ENCODE measurements at places on chromosomes 7 and 10.

DNA sequence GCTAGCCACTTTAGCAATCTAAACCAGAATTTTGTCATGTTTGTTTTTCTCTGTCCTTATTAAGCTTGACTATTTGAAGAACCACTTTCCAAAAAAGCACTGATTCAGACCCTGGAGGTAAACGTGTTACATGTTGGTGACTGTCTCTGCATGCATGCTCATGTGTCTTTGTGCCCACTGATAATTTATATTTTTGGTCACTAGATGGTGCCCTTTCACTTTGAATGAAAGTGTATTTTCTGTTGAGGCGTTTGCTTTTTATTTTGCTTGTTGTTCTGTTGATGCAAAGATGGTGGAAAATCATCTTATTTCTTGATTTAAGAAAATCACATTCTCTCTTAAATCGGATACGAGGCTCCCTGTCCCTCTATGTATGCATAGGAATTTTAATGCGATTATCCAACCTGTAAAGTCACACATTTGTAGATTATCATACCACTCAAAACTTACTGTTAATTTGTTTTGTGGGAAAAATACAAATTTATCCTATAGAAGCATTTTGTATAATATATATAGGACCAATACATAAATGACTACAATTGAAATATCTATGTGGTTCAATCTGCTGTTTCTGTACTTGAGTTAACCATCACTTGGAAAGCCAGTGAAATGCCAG, 269.3 kb downstream of the BICC1 start:
- peak; percentile 56 for DNase-seq

DNA sequence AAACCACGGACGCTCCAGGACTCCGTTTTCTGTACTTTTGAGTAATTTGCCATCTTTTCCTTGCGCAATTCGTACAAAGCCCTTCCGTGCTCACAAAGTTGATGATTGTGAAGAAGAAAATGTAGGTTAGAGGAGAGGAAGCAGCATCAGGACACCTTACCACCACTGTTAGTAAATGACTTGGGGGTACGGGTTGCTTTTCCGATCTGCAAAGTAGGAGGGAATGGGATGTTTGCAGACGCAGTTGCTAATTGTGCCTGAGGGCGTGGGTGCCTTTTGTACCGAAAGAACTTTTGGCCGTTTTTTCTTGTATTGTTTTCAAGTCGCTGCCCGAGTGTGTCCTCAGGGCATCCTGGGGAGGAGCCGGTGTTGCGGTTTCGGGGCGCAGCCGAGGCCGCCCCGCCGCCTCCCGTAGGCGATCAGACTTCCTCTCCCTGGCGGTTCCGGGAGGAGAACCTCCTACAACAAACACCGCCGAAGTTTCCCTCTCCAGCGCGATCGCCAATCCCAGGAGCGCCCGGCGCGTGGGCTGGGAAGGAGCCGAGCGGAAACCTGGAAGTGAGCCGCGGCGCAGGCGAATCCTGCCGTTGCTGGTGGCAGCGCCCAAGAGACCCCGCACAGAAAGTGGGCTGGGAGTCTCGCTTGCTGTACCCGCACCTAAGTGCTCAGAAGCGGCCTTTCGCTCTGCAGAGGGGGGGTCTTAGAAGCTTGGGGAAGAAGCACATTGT, 1.0 kb downstream of the PRR15 start:
- peak; percentile 32 for DNase-seq

DNA sequence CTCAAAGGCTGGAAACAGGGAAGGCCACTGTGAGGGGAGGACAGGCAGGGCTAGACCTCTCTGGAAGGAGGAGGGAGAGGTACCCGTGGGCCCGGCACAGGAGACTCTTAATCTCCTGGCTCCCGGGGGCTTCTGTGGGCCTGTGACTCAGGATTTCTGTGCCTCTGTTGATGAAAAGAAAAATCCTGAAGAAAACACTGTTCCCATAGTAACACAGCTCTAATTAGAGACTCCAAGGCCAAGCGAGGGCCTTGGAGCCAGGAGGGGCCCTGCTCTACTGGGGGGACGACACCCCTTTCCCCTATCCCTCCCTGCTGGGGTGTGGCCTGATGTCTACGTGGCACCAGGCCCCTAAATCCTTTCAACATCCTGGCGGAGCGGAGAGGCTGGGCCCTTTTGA, 174.1 kb upstream of the TNRC18 start:
- DNase-seq = peak; percentile 58

DNA sequence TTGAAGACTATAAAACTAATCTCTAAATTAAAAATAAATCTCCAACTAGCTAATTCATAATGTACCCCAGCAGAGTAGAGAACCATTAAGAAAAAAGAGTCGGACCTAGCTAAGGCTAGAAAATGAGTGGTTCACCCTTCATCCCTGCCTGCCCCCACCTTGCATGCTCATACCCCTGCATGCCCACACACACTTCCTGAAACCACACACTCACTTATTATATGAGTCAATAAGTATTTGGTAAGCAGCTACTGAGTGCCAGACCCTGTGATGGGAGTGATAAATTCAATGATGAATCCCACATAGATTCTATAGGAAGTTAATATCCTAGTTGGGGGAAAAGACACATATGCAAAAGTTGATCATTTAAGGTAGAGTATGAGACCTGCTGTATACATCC, 152.9 kb upstream of the INHBA start:
- DNase-seq = peak; percentile 45

DNA sequence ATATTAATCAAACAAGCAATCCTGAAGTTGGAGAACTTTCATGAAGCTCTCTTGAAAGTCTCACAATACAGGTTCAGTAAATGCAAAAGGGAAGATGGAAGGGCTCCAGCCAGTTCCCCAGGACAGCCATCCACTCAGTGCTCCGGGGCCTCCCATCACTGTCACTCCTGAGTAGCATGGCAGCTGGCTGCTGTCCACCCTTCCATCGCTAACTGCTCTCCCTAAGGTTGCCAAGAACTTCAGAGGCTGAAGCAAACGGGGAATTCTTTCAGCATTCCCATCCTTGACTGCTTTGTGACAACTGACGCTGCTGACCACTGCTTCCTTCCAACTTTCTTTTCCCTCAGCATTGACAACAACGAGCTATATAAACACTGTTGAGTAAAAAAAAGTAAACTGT, 69.1 kb downstream of the VPS41 start:
- DNase-seq = no peak

DNA sequence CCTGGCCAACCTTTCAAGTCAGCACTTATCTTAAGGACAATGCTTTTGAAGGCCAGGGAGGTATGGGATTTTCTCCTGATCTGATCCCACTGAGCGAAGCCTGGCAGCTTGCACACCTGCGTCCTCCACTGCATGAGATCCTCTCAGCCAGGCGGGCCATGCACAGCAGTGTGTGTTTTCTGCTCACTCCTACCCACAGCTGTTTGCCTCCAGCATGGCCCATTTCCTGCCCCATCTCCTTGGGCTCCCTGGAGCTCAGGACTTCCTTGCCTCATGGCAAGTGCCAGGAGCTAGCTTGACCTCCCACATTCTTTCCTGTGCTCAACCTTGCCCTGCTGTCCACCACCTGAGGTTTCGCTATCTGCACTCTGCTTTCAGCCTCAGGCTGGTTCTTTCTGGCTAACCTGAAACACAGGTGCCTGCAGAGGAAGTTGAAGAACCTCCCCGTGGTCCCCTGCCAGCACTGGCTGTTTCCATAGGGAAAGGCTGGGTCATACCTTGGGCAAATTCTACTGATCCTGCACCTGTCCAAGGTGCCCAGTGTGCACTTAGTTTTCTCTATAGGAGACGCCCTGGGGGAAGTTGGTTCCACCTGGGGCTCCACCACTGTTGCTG, 43.9 kb upstream of the EEPD1 start:
- DNase-seq = no peak

DNA sequence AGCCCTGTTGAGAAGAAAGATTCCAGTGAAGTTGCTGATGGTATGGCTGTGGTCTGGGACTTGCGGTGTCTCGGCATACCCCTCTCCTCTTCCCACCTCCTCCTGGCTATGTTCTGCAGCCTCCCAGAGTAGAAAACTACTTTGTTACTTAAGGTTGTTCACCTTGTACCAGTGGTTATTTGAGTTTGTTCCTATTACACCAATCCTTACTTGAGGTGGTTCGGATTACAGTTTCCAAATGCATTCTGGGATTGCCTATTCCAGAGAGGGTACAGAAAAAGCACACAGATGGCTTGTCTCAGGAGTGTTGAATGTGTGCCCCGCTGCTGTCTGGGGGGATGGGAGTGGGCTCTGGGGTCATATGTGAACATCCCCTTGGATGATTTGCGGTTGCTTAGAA, 6.8 kb upstream of the ZNF783 start:
- DNase-seq = no peak

DNA sequence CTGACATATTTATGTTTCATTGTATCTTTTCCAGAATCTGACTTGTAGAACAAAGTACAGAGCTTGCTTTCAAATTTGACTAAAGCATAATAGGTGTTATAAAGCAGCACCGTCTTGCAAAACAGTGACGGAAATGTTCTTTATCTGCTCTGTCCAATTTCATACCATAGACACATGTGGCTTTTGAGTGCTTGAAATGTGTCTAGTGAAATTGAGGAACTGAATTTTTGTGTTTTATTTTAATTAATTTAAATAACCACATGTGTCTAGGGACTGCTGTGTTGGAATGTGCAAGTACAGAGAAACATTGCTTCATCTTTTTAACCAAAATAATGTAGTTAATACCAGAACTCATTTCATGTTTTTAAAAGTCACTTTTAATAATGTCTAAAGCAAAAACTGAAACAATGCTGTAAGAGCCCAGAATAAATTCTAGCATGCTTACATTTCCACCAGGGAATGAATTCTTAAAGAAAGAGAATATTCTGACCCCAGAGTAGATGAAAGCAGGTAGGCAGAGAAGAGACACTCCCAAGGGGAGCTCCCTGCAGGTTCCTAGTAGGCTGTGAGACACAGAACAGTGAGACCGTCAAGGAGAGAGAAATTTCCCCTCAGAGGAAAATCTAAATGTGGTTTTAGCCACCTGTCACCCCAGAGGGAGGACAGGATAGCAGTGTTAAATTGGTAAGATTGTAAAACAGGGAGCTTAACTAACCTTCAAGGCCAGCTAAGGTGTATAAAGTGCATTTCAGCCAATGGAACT, 175.3 kb upstream of the KMT2E start:
- no peak for DNase-seq

GRCh38 chr7:21011153-21011552, 224.5 kb upstream of the SP8 start:
- no peak for DNase-seq

DNA sequence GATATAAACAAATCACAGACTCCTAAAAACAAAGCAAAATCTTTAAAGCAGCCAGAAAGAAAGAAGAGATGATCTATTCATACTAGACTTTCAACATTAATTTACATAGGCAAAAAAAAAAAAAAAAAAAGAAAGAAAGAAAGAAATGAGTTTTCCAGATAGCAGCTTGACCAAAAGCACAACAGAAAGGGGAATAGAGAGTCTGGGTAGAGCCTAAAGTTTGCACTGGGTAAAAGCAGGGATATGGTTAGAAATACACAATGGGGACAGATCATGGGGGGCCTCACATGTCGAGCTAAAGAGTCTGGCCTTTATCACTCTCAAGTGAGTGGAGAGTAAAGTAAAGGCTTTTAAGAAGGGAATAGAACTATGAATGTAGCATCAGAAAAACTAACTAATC, 169.8 kb downstream of the SGMS1 start:
- DNase-seq = no peak

DNA sequence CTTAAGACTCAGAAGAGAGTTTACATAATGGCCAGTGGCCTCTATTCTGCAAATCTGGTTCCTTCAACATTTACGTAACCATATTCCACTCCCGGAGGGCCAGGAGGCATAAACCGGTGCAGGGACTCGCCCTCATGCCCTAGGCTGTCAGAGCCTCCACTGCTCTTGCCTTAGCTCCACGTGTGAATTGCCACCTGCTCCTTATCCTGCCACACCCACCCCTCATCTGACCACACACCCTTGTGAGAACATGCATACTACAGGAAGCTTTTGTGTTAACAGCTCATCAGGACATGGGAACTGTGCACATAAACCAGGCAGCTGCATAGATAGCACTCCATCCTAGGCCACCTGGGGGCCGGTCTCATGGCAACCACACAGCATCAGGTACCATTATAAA, 146.7 kb upstream of the PFKP start:
- DNase-seq = no peak

GRCh38 chr10:35096312-35096711, 6.2 kb upstream of the CUL2 start:
- DNase-seq = no peak

GRCh38 chr10:69577268-69578232, 4.3 kb upstream of the NEUROG3 start:
- DNase-seq = no peak

DNA sequence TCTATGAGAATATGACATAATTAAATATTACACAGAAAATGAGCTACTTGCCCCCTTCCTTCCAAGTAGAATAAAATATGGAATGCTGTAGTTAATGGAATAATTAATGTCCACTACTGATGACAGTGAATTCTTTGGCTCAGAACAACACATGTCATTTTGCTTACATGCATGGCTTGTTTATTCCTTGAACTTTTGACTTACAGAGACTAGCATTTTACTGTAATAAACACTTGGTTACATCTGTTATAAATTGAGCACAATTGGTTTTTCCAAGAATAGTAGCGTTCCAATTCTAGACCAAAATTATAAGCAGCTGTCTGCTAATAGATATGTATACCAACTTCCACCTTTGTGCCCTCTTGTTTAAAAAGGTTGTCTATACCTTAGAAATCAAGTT, 286.7 kb downstream of the OTUD1 start:
- no peak for DNase-seq

DNA sequence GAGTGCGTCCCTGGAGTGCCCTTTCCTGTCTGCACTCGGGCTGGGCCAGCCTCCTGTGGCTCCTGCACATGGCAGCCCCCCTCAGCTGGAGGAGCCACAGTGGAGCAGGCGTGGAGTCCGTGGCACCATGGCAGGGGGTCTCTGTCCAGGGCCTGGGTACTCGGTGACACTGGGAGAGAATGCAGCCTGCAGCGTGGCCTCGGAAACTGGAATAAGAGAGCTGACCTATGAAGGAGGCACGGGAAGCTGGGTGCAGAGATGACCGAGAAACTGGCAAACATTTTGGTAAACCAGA, 25.8 kb upstream of the WDFY4 start:
- no peak for DNase-seq

DNA sequence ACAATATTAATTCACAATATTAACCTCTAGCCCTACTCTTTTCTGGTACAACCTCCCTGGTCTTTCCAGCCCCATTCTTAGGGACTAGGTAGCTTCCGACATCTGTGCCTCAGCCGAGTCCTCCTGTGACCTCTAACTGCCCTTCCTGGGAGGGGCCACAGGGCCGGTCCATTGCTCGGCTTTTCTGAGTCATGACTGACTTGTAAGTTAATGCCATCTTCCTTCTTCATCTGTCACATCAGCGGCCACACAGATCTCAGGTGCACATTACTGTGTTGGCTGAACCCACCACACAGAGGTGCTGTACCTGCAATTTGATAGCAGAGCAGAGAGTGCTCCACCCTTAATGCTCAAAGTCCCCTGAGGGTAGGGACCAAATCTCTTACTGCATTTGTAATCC, 4.1 kb upstream of the CPA4 start:
- DNase-seq = no peak

GRCh38 chr7:130152493-130153210, 52.6 kb downstream of the TMEM209 start:
- peak; percentile 57 for DNase-seq

GRCh38 chr10:127033216-127034033, 128.2 kb downstream of the DOCK1 start:
- DNase-seq = no peak

- no peak for DNase-seq
Measured at GRCh38 chr10:127968659-127969058, 61.8 kb downstream of the PTPRE start.

- DNase-seq = no peak
Measured at GRCh38 chr7:141636053-141636452, 65.9 kb downstream of the DENND11 start.

- DNase-seq = no peak
Measured at GRCh38 chr7:12719981-12720865, 32.8 kb downstream of the ARL4A start.
